ENCODE measurements at places on chromosomes 16 and 17. TPM values are rescaled to one million over a fixed set of nuclear protein-coding genes. Genes with fewer than 3 reads are reported as not detected.
A peak's percentile ranks its signal among the peaks of the same experiment; 100 is the strongest.

GRCh38 chr16:15521758-15522509 is 87.5 kb downstream of the BMERB1 start:
- DNase-seq, result peak; percentile 76

- DNase-seq, result no peak
These were observed 19.9 kb upstream of the C16orf78 start for GRCh38 chr16:49353680-49354079.

DNA sequence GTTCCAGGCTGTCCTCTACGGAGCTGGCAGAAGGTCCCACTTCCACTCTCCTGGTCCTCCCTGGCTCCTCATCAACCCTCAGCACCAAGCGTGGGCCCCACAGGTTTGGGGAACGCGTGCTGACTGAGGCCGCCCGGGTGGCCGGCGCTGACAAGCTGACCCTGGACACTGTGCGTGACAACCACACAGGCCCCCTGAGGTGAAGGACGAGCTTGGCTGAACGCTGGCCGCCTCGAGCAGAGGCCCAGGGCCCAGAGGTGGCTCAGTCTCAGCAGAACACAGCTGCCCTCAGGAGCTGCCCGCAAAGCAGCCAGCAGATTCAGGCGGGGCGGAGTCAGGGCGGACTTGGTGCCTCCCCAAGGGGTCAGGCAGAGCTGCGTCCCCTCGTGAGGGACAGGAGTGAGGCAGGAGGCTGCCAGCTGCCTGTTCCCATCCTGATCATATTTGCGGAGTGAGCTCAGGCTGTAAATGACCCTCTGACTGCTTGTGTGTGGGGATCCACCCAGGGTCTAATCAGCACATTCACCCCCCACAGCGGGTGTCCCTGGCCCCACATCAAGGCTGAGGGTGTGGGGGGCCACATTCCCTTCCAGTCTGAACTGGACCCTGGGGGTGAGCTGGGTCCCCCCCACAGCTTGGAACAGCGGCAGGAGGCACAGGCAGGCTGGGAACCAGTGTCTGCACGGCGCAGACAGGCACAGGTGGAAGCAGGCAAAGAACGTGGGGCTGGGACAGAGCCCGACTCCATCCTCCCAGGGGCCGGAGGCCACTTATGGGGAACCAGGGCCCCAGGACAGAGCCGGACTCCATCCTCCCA is 105.1 kb upstream of the METRNL start:
- no peak for DNase-seq

- no peak for DNase-seq
These were observed 28.8 kb downstream of the NPLOC4 start for GRCh38 chr17:81608082-81608481.

DNA sequence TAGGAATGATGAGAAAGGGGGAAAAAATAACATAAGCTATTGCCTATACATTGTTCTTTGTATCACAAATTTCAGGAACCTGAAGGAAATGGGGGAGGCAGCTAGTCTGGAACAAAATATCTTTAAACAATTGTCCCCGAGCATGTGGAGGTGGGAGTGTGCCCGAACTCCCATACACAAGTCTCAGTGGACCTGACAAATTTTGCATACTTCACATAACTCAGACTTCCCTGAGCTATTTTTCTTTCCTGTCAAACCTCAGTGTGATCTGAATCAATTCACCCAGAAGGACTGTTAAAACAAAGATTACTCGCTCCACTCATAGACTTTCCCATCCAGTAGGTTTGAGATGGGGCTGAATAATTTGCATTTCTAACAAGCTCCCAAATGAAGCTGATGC is 1.6 kb upstream of the XPO6 start:
- no peak for DNase-seq

DNA sequence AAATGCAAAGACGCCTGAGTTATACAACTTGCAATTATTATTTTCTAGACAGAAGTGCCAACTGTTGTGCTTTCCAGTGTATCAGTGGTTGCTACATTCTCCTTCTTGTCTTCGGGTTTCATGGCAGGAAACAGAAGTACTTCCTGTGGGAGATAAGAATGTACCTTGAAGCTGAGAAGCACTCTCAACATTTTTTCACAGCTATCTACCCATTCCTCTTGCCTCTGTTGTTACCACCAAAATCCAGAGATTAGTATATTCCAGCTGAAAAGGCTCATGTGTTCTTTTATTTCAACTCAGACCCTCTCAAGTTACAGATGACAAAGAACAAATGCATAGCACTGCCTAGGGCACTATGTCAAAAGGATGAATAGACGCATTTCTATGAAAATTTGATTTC is 4.8 kb upstream of the ADAT1 start:
- peak; percentile 89 for DNase-seq

DNA sequence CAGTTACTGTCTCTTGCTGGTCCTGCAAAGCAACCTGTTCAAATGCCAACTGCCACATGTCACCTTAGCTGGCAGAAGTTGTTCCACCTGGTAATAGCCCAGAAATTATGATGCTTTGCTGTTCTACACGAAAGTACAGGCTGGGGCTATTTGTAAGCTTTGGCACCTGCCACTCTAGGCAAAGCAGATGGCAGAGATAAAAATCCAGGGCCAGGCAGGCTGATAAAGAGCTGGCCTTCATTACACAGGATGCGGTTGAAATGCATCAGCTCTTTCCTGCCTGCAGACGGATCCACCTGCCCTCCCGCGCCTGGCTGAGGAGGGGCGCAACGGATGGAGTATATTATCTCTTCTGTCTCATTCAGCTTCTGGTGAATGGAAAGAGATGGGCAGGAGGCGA is 29.3 kb upstream of the KDM8 start:
- DNase-seq, result no peak

GRCh38 chr17:40063901-40064531 is 1.3 kb downstream of the THRA start:
- no peak for DNase-seq

- DNase-seq, result no peak
These were observed 94.8 kb upstream of the CPHXL start for GRCh38 chr16:75821117-75821516.

DNA sequence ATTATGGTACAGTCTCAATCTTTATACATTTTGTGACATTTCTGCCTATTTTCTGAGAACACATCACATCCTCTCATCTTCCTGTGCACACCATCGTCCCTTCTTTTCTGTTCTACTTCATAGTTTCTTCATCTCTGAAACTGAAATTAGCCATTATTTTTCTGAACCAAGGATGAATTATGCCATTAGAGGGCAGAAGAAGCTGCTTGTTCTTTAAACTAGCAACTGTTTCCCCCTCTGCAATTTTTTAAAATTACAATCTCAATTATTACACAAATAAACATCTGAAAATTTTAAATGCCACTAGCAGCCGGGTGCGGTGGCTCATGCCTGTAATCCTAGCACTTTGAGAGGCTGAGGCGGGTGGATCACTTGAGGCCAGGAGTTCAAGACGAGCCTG is 41.3 kb downstream of the RBBP6 start:
- DNase-seq, result peak; percentile 58

DNA sequence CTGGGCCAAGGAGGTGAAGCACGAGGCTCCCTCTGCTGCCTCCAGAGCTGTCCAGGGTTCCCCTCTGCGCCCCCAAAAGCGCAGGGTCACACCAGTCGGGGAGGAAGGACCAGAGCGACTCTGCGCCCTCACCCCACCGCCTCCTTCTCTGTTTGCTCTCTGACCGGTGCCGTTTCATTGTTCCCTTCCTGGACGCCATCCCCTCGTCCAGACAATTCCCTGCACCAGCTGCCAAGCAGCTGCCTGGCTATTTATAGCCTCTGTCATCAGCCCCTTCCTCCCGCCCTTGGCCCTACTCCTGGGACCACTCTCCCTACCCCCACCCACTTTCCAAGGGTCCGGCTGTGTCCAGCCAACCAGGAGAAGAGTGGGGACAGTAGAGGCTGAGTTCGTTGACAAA is 68.8 kb upstream of the CREBBP start:
- no peak for DNase-seq

GRCh38 chr16:8850279-8850885 is 18.4 kb downstream of the CARHSP1 start:
- DNase-seq, result peak; percentile 83

GRCh38 chr17:45292696-45293412 is 24.0 kb downstream of the MAP3K14 start:
- no peak for DNase-seq

DNA sequence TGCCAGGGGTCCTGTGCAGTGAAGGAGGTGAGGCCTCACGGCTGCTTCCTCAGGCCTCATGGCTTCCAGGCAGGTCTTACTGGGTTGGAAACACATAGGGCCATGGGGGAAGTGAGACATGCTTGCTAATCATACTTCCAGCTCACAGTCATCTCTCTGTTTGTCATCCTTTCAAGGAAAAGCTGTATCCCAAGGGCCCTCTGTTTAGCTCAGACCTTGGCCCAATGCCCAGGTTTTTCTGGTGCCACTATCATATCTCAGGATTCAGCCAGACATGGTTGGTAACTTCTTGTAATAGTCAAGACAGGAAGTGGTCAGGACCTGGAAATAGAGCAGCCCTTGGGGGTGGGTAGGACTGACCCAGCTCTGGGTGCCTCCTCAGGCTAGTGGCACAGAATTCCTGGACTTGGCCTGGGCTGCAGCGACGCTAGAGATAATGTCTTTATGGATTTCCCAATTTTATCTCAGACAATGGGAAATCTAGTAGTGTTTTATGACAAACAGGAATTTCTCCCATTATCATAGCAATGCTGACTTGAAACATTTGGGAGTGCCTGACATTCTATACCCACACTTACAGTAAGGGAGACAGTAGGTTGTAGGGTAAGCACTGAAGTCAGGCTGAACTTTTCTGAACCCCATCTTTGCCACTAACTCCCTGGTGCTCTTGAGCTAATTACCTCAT is 13.5 kb upstream of the ITGB3 start:
- peak; percentile 96 for DNase-seq

GRCh38 chr17:83014940-83015910 is 64.2 kb upstream of the METRNL start:
- no peak for DNase-seq

DNA sequence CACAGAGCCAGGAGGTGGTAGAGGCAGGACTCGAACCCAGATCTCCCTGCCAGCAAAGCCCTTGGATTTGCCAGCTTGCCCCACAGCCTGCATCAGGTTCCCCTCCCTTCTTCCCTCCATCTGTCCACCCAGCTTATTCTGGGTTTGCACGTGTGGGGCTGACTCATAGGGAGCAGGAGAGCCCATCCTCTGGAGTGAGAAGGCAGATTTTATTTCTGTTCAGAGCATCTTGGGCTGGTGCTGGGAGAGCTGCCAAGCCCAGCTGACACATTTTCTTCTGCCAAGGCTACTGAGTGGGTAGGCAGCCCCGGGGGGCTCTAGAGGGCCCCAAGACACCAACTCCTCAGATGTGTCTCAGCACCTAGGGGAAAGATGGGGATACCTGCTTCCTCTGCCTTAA is 106.3 kb upstream of the CRHR1 start:
- DNase-seq, result no peak

Gene OR1F1
- under 0.01 TPM for total RNA-seq

Gene CCL13
- not detected for total RNA-seq

Gene GRAPL
- total RNA-seq, result 0.43 TPM

Gene OR2C1
- total RNA-seq, result not detected

All from fibroblast of villous mesenchyme (primary cell).